ENCODE measurements at places on chromosomes 3 and 15. TPM values are rescaled to one million over a fixed set of nuclear protein-coding genes. Genes with fewer than 3 reads are reported as not detected.

Gene P2RY14
- not detected for total RNA-seq

DNA sequence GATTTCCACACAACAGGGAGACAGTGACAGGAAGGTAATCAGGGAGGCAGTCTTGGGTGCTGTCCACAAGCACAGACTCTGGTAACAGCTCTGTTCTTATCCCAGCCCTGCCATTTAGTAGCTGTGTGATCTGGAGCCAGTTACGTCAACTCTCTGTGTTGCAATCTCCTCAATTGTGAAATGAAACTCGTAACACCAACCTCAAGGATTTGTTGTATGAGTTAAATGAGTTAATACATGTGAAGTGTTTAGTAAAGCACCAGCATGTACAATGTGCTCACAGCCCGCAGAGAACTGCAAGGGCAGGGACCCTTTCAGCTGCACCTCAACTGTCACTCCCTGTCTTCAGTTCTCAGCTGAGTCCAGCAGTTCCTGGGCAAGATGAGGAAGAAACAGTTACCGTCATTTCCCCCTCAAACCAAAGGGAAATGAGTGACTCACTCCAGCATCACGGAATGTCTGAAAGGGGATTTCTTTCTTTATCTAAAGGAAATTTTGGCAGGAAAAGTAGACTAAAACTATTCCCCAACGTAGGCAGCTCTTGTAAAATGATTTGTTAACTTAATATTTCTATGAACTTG, 39.9 kb upstream of the MB21D2 start:
- DNase-seq: peak; percentile 66

DNA sequence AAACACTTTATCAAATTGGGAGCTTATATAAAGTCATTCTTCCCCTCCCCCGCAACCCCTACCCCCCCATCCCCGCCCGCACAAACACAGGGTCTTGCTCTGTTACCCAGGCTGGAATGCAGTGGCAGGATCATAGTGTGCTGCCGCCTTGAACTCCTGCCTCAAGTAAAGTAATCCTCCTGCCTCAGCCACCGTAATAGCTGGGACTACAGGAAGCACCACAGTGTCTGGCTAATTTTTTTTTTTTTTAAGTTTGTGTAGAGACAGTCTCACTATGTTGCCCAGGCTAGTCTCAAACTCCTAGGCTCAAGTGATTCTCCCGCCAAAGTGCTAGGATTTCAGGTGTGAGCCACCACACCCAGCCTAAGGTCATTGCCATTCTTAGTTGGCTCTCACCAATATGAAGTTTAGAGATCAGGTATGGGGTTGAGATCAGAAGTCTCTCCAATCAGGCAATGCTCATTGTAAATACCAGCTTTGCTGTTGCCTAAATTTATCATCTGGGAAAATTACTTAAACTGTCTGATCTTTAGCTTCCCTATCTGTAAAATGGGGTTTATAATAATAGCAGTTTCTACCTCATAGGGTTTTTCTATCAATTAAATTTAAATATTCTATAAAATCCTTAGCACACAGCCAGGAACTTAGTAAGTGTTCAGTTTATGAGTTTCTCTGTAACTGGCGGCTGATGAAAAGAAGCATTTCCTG, 60.3 kb downstream of the TGFBR2 start:
- DNase-seq: no peak

Gene RNU5B-1
- not detected for total RNA-seq

Gene ISLR
- total RNA-seq: not detected

- peak; percentile 16 for DNase-seq
Observed at GRCh38 chr15:80072285-80072994, 13.0 kb downstream of the ZFAND6 start.

- DNase-seq: peak; percentile 35
Observed at GRCh38 chr15:75578173-75578947, 755 bp downstream of the PTPN9 start.

- DNase-seq: no peak
Observed at GRCh38 chr3:72397586-72397985, 450.7 kb downstream of the SHQ1 start.

GRCh38 chr15:31322504-31322903, 4.1 kb upstream of the KLF13 start:
- no peak for DNase-seq

DNA sequence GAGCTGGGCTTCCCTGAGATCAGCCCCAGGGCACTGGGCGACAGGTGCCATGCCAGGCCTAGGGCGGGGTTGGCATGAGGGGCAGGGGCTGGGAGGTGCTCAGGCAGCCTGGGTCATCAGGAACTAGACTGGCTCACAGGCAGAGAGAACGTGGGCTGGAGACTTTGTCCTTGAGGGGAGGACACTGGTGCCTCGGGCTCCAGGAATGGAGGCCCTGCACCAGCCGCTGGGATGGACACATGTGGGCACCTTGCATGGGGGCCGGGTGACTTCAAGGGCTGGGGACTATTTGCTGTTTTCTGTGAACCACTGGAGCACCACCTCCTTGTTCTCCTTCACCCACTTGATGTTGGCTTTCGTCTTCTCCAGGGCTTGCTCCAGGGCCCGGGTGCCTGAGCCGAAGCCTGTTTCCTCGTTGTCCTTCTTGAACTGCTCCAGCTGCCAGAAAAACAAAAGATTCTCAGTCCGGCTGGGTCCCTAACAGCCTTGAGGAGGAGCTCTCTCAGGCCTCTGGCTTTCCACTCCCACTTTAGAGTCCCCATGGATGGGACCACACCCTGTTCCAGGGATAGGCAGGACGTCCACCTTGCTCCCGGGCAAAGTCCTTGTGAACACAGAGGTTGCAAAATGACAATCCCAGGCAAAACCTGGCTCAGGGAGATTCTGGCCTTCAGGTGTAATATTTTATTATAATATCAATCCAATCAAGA, 9.1 kb downstream of the MESP2 start:
- no peak for DNase-seq

DNA sequence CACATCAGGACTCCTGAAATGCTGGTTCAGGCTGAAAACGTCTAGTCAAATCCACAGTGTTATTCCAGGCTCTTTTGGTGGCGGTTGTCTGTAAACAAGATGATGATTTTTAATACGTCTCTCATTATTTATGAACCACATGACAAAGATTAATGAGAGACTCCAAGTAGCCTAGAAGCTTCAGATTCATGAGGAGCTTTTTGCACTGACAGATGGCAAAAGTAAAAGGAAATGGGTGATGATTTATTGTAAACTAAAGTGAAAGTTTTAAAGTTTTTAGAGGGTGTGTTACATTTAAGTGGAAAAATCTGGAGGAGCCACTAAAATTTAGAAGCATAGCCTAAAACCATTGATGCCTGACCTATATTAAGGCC, 77.0 kb downstream of the BBX start:
- no peak for DNase-seq

Gene WDR93
- not detected for total RNA-seq

Gene CCR9
- not detected for total RNA-seq

Gene GRM2
- total RNA-seq: not detected

Gene SEMA3B
- total RNA-seq: 13.4 TPM

DNA sequence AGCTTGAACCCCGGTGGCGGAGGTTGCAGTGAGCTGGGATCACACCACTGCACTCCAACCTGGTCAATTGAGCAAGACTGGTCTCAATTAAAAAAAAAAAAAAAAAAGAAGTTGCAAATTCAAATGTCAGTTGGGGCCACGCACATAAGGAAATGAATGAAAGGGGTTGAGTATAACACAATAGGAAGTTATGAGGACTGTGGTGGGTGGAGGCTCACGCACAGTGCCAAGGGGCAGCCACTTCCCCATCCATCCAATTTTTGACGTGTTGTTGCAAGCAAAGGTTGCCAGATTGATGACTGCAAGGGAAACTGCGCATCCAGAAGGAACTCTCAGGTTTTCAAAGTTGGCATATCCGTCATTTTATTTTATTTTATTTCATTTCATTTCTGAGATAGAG, 532.2 kb downstream of the NTRK3 start:
- no peak for DNase-seq

GRCh38 chr3:196003611-196004010, 78.3 kb downstream of the TFRC start:
- DNase-seq: no peak

Gene CGGBP1
- total RNA-seq: 4.7 TPM

GRCh38 chr15:73941044-73941443, 14.8 kb downstream of the LOXL1 start:
- peak; percentile 96 for DNase-seq

GRCh38 chr3:32733631-32734229, 48.7 kb downstream of the CNOT10 start:
- no peak for DNase-seq

GRCh38 chr3:120823156-120823555, 80.6 kb downstream of the GTF2E1 start:
- DNase-seq: peak; percentile 56

Gene CACNA1D
- not detected for total RNA-seq

Gene MLH1
- 37.2 TPM for total RNA-seq

Gene PARP15
- not detected for total RNA-seq

DNA sequence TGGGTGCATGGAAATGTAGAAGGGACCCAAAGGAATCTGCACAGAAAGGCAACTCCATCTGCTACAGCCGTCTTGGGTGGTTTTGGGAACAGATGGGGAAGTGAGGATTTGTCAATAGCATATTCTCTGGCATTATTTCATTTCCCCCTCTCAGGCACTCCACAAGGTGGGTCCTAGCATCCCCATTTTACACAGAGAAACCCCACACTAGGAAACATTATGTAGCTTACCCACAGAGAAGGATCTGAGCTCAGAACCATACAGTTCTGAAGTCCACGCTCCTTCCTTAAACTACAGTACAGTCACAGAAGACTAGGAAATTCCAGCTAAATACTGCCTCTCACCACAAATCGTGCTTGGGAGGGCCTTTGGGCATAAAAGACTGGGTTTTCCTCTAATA, 61.2 kb upstream of the CTNNB1 start:
- no peak for DNase-seq

GRCh38 chr3:160886421-160886820, 130.4 kb downstream of the PPM1L start:
- DNase-seq: no peak

Gene PRRT3
- 0.23 TPM for total RNA-seq

DNA sequence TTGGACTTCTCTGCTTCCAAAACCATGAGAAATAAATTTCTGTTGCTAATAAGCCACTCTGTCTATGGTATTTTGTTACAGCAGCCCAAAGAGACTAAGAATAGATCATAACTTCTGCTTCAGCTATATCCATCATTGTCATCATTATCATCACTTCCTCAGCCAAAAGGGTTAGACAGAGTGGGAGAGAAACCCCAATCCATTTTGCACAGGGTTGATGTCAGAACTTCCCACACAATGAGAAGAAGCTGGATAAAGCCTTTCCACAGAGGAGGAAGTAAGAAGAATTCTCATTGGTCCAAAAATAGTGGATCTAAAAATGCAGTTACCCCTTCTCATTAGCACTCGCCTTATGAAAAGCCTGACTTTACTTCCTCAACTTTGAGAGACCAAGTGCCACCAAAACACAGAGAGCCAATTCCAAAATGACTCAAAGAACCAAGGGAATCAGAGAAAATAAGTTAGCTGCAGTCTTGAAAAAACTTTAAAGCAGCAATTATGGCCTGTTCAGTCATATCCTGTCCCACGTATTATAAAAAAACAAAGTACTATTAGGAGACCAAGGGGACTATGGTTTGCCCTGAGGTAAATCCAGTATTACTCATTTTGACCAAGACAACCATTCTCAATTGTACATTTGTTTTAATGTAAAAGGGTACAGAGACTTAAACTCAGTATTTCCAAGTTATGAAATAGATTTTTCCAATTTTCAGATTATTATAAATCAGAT, 80.2 kb downstream of the WNT5A start:
- DNase-seq: no peak

- DNase-seq: no peak
Observed at GRCh38 chr15:67587331-67587730, 44.8 kb downstream of the MAP2K5 start.

DNA sequence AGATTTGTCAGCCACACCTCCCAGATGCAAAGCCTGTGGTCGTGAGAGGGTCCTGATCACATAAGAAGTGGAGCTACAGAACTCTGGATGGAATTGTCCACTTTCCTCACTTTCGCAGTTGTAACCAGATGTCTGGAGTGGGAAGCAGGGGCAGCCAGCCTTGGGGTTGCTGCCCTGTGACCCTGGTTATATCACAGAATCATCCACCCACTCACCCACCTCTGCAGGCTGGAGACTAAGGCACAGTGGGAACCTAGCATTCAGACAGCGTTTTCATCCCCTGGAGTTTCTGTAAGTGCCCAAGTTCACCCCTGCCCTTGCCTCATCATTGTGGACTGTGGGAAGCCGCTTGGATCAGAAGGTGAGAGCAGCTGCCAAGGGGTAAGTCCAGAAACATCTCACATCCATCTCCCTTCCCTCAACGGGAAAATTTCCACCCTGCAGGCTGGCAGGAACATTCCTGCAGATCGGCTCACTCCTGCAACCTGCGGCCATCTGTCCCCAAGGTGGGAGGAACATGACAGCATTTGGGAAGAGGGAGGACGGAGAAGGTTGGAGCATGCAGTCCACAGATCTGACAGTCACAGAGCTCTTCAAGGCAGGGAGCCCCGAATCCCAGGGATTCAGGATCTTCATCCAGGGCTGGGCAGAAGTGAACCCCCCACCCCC, 2.9 kb upstream of the IQSEC1 start:
- DNase-seq: peak; percentile 22

DNA sequence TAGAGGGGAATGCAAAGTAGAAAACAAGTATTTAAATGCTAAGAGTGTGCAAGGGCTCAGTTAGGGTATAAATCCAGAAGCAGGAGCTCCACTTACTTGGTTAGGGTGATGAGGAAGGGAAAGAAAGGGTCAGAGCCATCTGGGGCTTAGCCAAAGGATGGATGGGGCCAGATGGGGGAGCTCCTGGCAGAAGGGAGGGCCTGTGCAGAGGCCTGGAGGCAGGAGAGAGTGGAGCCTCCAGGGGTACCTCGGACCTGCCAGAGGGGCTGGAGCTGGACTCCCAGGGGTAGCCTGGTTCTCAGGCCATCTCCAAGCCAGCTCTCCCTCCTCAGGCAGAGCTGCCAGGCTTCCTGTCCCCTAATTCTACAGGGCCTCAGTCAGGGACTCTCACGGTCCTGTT, 506.3 kb downstream of the SHQ1 start:
- no peak for DNase-seq

Gene GUCA1C
- not detected for total RNA-seq

GRCh38 chr3:58036293-58037032, 28.2 kb downstream of the FLNB start:
- DNase-seq: no peak

DNA sequence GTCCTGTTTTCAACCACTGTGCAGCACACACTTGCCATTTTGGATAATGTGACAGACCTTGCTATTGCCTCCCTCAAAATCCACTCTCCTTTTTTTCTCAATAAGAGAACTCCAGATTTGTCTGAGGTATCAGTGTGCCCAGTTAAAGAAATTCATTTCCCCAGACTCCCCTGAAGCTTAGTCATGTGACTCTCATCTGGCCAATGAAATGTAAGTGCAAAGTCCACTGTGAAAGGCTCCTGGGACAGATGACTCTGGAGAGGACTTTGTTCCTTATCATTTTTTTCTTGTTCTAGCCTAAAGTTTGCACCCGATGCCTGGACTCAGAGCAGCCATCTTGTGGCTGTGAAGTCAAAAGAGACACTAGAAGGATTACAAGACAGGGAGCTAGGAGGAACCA, 268.6 kb upstream of the LRTM1 start:
- DNase-seq: no peak

- no peak for DNase-seq
Observed at GRCh38 chr3:113249601-113250000, 38.2 kb downstream of the BOC start.
